Amniotic stem cell (primary cell): ENCODE measurements at places on chromosomes 6 and 20.

DNA sequence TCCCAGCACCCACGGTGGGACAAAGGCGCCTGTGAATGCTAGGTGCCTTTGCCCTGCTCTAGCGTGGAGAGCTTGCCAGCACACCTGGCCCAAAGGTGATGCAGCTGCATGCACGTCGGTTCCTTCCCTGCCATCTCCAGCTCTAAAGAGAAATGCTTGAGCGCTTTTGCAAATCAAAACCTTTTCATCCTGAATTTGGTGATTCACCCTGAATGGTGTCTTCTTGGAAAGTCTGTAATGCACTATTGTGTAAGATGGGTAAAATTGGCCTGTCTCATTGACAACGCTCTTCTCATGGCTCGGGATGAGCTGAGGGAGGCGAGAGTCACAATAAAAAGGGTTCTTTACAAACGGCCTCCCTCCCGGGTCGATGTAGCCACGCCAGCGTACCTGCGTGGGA is 103.1 kb upstream of the ID4 start:
- DNase-seq: no peak

GRCh38 chr6:34182751-34183531 is 37.1 kb upstream of the GRM4 start:
- DNase-seq: no peak

DNA sequence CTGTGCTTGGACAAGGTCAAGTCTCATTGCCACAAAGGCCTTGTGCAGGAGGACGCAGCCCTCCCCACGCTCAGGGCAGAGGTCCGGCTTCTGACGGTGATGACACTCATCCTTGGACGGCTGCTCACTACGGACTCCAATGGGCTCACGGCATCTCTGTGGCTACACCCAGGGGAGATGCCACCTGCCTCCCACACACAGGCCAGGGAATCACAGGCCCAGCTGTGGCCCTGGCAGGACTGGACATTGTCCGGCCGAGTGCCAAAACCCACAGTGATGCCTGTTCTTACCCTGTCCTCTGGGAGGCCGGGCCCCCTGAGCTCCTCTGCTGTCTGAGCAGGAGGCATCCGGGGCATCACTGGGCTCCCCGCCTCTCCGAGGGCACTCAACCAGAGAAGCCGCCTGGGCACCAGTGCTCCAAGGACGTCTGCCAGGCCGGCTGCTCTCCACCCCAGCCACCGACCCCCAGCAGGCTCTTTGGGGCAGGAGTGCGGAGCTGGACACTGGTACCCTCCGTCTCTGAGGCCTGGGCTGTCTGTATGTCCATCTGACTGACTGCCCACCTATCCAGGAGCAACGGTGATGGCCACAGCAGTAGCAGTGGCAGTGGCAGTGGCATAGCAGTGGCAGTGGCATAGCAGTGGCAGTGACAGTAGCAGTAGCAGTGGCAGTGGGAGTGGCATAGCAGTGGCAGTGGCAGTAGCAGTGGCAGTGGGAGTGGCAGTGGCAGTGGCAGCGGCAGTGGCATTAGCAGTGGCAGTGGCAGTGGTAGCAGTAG is 1.9 kb downstream of the RBBP8NL start:
- no peak for DNase-seq

- DNase-seq: peak; percentile 24
These were observed 27.8 kb downstream of the RNF8 start for GRCh38 chr6:37381579-37381978.

DNA sequence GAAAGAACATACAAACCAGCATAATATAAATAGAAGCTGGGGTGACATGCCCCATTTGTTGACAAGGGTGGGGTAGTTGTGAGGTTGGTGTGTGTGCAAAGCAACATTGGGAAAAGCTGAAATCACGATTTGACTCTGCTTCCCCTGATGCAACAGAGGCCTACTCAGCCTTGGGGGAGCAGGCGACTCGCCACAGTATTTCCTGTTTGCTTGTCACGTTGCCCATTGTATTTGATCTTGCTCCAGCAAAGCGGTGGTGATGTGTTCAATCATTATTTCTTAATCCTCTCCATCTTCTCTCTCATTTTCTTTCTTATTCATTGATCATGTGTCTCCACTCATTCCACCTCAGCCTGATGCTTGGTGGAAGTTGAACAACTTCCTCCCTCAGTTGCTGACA is 165.8 kb upstream of the CITED2 start:
- no peak for DNase-seq
